HepG2 (cell line): ENCODE measurements at places on chromosomes 3 and 15.
A peak's percentile ranks its signal among the peaks of the same experiment; 100 is the strongest.

GRCh38 chr15:56737791-56738190 is 4.5 kb upstream of the ZNF280D start:
- peak; percentile 56 for DNase-seq

DNA sequence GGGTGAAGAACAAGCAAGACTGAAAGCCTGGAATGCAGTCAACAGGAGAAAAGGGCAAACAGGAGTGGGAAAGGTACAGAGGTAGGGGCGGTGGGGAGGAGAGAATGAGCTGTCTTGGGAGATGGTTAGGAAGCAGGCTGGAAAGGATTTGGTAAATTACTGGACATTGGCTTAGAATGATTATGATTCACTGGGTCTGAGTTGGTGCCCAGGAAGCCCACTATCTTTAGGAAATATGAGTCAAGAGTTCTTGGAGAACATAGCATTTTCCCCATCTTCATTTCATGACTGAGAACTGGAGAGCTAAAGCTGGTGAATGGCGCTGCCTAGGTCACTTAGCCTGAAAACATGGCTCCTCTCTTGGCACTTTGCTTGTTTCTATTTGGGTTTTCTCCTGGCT is 74.7 kb upstream of the C3orf80 start:
- DNase-seq, result no peak

GRCh38 chr3:190305406-190305805 is 16.8 kb downstream of the CLDN1 start:
- no peak for DNase-seq

DNA sequence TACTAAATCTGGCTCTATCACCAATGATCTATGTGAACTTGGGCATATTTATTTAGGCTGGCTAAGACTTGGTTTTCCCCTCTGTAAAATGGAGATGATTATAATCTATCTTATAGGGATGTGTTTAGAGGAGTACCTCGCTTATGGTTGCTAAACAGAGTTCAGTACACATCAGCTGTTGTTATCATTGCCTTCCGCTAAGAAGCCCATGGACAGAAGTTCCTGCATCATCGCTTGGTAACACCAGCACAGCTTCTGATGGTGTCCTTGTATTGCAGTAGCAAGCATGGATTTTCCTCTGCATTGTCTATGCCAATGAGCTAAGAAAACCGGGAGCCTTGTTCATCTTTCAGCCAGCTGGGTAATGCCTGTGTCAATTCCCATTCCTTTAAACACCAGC is 73.1 kb upstream of the LRTM1 start:
- no peak for DNase-seq

DNA sequence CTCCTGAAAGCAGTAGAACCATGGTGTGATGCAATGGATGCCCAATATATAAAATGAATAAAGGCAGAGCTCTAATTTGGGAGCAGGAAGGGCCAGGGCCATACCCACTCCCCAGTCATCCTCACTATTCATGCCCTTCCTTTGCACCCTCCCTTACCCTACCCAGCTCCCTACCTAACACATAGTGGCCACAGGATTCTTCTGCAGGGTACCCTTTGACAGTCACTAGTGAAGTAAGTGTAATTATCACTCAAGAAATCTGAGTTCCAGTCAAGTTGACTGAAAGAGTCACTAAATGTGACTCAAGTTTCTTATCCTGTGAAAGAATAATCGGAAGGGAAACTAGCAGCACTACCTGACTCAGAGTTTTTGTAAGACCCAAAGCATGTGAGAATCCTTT is 69.2 kb downstream of the RASA2 start:
- no peak for DNase-seq

GRCh38 chr15:29670998-29671981 is 151.0 kb downstream of the TJP1 start:
- DNase-seq, result peak; percentile 69

- DNase-seq, result no peak
Measured at GRCh38 chr3:138464491-138464860, 30.1 kb downstream of the ESYT3 start.

DNA sequence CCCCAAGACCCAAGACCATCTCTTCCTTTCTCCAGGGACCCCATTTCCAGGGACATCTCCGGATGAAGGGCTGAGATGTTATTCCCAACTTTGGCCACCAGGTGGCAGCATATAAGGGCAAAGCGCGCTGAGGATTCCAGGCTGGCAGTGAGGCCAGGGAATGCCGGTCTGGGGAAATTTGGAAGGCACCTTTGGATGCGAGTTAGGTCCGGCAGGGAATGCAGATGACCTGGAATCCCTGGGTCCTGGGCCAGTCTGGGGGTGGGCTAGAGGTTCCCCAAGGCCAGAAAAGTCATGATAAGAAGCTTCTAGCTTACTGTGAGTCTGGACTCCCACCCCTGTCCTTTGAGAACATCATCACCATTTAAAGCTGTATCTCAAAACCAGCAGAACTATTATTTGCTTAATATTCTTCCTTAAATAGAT is 1.6 kb upstream of the CHST13 start:
- peak; percentile 60 for DNase-seq

GRCh38 chr15:50909010-50909317 is 481 bp downstream of the AP4E1 start:
- peak; percentile 38 for DNase-seq

DNA sequence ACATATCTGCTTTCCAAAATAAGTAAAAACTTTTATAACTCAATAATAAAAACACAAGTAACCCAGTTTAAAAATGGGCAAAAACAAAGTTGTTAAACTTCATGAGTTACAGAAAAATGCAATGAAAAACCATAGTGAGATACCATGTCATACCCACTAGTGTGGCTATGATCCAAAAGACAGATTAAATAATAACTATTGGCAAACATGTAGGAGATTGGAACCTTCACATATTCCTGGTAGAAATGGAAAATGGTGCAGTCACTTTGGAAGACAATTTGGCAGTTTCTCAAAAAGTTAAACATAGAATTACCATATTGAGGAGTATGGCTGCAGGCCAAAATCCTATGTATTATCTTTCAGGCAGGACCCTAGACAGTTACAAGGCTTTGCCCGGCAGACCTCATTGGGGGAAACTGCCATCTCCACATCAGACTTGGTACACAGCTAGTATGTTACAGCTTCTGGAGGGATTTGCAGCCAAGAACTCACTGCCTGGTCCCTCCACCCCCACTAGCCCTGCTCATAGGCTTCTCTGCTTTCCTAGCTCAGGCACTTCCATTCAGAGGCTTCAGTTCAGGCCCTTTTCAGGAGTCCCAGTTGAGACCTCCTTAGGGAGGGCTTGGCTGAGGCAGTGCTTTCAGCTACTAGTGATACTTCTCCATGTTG is 147.8 kb downstream of the NEK10 start:
- DNase-seq, result no peak

DNA sequence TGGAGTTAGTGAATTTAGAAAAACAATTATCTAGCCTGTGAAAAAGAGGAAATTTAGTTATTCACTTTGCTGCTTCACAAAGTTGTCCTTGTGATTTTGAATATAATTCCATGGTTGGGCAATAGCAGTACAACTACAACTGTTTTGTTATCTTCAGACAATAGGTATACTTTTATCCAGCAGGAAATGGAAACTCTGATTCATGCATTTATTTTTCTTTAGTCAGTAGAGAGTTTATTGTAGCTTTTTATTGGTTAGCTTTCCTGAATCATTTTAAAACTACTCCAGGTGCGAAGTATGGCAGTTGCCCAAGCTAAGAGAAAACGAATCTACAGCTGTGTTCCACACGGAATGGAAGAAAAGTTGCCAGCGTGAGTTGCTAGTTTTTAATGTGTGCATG is 80.3 kb downstream of the TM4SF4 start:
- DNase-seq, result no peak

- no peak for DNase-seq
Measured at GRCh38 chr3:110341047-110341446, 730.6 kb upstream of the NECTIN3 start.

DNA sequence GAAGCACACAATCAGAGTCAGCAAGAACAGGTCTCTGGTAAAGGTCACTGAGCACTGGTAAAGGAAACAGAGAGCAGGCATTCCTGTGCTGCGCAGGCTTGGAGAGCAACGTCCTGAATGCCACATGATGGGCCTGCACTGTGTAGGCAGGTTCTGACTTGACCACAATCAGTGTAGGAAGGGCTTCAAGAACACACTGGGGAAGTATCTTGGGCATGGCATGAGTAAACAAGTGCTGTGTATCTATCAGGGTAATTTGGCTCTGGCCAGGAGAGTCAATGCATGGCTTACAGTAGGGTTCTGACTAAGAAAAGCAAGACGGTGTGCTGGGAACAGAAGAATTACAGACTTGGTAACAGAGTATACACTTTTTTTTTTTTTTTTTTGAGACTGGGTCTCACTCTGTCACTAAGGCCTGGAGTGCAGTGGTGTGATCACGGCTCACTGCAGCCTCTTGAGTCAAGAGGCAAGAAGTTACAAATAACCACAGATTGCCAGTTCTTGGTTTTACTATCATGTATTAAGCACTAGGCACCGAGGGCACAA is 30.6 kb downstream of the TBC1D2B start:
- no peak for DNase-seq

DNA sequence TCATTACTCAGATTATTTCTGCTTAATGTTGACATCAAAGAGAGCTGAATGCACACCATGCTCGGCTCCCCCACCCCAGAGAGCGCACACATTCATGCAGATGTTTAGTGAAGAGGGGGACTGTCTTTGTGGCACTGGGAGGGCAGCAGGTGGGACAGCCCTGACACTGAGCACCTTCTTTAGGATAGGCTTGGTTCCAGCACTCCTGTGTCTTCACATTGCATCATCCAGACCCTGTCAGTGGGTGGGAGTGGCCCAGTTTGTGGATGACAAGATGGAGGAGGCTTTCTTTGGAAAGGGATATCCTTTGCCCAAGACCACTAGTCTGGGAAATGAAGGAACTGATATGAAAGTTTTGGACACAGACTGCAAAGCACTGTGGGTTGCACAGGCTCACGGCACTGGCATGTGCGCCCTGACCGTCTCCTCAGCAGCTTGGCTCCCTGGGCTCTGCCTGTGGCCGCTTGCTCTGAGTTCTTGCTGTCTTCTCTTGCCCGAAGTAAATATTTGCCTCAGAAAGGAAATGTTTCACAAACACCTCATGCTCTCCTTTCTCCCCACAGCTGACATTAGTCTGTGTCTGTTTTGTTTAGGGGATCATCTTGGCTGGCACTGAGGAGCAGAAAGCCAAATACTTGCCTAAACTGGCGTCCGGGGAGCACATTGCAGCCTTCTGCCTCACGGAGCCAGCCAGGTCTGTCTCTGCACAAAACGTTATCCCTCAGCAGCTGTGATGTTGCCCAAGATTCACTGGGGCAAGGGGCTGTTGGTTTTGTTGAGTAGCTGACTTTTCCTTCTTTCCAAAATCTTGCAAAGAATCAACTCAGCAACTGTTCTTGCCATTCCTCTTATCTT is 16.6 kb downstream of the ACAD9 start:
- no peak for DNase-seq

GRCh38 chr3:195692781-195693427 is 27.9 kb upstream of the MUC20 start:
- no peak for DNase-seq

DNA sequence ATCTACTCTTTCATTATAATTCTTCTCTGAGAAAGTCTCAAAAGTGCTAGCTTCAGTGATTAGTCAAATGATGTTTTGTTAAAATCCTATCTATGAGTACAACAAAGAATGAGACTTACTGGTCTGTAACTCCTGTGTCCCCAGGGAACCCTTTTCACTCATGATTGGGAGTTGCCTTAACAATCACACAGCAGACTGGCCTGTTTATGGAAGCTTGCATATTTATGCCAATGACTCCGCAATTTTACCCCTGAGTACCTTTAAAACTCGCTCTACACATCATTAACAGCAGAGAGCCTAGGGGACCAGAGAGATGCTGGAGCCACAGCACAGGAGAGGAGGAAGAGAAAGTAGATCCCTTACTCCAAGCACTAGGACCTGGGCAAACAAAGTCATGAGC is 628.1 kb downstream of the IGSF11 start:
- DNase-seq, result no peak

- DNase-seq, result no peak
Measured at GRCh38 chr15:74451861-74452835, 8.8 kb downstream of the UBL7 start.

GRCh38 chr3:174531262-174531982 is 327.7 kb upstream of the NAALADL2 start:
- DNase-seq, result no peak

GRCh38 chr3:62201438-62202035 is 171.8 kb downstream of the FEZF2 start:
- peak; percentile 15 for DNase-seq

GRCh38 chr15:69725957-69726356 is 273.3 kb downstream of the RPLP1 start:
- no peak for DNase-seq

GRCh38 chr15:47066392-47066791 is 650.9 kb upstream of the SEMA6D start:
- DNase-seq, result no peak

DNA sequence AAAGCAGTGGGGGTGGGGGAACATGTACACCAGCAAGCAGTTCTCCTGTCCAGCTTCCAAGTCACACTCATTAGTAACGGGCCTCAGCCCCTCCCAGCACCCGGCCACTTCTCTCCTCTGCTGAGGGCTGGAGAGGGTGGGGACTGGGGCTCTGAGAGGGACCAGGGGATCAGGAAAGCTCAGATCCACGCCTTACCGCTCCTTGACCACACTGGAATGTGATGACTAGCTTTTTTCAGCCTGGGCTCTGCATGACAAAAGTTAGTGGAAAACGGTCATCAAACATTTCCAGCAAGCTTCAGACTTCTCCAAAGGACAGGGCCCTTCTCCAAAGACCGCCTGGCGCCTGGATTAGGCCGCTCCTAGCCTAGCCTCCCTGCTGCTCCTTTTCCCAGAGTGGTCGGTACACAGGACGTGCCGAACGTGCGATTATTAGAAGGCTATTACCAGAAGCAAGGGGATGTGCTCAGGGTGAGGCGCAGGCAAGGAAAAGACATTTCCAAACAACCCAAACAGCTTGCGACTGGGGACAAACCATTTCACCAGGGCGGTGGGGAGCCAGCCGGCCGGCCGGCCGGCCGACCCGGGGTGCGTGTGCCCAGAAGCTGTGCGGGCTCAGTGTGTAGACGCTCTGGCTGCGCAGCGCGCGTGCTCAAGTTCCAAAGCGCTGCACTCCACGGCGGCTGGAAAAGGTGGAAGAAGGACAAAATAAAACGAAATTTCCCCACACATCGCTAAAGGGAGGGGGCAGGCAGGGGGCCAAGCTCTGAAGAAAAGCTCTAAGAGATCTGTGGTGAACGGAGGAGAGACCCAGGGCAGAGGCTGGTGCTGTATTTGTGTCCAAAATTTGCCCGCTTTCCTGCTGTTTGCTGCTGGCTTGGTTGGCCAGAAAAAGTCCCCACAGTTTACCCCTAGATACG is 51.0 kb upstream of the SSR3 start:
- DNase-seq, result no peak

GRCh38 chr3:163056874-163057497 is 1560.4 kb downstream of the OTOL1 start:
- DNase-seq, result peak; percentile 41

DNA sequence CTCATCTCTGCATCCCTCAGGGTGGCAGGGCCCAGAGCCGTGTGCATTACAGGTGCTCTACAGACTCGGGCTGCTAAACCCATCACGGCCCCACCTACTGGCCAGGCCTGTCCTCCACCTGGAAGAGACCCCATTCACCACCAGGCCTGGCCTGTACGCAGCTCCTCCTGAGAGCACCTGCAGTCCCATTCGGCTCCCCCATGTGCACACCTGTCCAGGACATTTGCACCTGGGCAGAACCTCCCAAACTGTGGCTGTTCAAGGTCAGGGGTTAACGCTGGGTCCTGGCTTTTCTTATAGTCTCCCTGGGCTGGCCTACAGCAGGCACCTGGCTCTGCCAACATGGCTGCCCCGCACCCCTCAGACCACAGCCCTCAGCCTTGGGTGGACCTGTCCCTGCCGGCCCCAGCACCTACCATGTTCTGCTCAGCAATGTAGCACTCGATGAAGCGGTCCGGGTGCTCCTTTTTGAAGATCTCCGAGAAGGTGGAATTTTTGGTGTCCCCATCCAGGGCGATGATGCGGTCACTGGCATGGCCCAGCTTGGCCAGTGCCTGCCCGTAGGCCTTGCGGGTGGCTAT is 25.7 kb downstream of the TKT start:
- no peak for DNase-seq
